ENCODE measurements at places on chromosomes 6 and 20. TPM values are rescaled to one million over a fixed set of nuclear protein-coding genes. Genes with fewer than 3 reads are reported as not detected.

The ZKSCAN8 gene
- 4.6 TPM for total RNA-seq

The CLIC5 gene
- 0.49 TPM for total RNA-seq

The TMEM14A gene
- 18.5 TPM for total RNA-seq

The TREML4 gene
- not detected for total RNA-seq

The FOXQ1 gene
- total RNA-seq: 0.38 TPM

The TULP4 gene
- total RNA-seq: 20.5 TPM

The GPR63 gene
- 2.0 TPM for total RNA-seq

The MEI4 gene
- total RNA-seq: not detected

The BCAS1 gene
- total RNA-seq: 0.13 TPM

The BANF2 gene
- total RNA-seq: not detected

The TUBB1 gene
- not detected for total RNA-seq

The CRISP3 gene
- total RNA-seq: not detected

The MEP1A gene
- not detected for total RNA-seq

The PRND gene
- not detected for total RNA-seq

All from mesangial cell (primary cell).